Suppressor macrophage treated with lipopolysaccharide for 4 hours (primary cell): ENCODE measurements at places on chromosomes 5 and 9.

GRCh38 chr9:27535701-27536118, 6.1 kb upstream of the MOB3B start:
- no peak for DNase-seq

- peak; percentile 80 for DNase-seq
Observed at GRCh38 chr5:175718401-175719108, 60.7 kb downstream of the HRH2 start.

- peak; percentile 4 for DNase-seq
Observed at GRCh38 chr5:107671742-107672210, 1.0 kb upstream of the EFNA5 start.

DNA sequence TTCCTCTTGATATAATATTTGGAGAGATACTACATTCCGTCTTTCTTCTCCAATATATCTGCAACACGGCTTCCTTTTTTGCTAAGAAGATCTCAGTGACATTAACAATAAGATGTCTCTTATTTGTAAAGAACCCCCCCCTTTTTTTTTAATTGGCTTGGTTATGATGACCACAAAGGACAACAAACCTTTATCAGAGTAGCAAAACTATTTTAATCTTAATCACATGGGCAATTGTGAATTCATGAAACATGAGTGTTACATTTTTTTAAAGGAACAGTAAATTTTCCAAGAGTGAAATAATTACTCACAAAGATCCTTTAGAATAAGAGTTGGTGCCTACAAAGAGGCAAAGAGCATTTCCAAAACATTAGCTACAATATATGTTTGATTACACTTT, 554.1 kb downstream of the MAT2B start:
- DNase-seq = no peak

GRCh38 chr5:77208507-77209163, 1.8 kb upstream of the PDE8B start:
- no peak for DNase-seq

GRCh38 chr9:70921136-70921535, 200.3 kb downstream of the TRPM3 start:
- no peak for DNase-seq

GRCh38 chr5:61319388-61320146, 12.5 kb upstream of the ZSWIM6 start:
- peak; percentile 81 for DNase-seq

DNA sequence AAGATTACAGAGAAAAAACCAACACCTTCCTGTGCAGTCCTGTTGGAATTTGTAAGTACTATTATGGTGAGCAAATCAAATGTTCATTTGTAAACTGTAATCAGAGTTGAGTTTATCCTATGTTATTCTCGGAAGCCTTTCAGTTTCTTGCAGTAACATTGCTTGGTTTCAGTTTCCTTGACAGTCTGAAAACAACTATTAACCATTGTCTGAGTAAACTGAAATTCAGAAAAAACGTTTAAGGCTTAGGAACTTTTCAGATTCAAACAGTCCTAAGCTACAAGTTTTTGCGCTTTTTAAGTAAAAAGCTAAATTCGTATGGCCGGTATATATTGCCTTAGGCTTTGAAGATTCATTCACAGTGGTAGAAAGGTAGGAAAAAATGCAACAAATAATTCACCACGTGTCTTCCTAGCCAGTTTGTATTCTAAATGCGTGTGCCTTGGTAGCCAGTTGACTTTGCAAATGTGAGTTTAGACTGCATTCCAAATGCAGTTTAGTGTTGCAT, 2.5 kb downstream of the GPBP1 start:
- DNase-seq = peak; percentile 74

DNA sequence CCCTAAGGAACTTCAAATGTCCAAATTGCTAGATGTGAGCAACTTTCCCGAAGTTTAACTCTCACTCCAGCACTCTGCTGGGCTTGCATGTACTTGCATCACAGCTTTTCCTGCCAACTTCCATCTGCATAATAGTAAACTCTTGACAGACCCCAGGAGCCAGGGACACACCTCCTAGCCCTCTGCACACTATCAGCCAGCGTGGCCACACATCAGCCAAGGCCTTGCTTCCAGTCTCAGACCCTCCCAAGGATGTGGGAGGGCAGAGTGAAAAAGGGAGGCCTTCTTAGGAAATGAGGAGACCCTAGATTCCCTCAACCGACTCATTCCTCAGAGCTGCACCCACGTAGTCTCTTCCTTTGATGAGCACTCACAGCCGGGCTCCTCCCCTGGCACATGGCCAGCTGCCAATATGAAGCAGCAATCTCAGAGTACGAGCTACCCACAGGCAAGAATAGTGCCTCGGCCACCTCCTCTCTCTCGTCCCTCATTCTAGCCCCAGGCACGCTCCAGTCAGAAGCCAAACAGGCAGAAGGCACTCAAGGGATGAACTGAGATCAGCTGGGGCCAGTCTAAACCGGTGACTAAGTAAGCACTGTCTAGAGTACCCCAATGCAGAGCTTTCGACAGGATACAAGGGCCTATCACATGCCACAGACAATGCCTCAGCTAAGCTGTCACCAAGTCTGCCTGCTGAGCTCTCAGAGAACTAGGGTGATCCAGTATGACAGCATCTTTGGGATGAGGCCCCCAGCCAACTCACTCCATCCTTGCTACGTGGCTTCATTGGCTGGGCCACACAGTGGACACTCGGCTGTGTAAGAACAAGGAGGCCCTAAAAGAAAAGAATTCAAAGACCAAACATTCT, 2.3 kb downstream of the P4HA2 start:
- DNase-seq = peak; percentile 36

GRCh38 chr5:26691486-26691885, 346.9 kb downstream of the CDH9 start:
- no peak for DNase-seq

- no peak for DNase-seq
Observed at GRCh38 chr5:96772542-96772941, 35.2 kb downstream of the ERAP1 start.

DNA sequence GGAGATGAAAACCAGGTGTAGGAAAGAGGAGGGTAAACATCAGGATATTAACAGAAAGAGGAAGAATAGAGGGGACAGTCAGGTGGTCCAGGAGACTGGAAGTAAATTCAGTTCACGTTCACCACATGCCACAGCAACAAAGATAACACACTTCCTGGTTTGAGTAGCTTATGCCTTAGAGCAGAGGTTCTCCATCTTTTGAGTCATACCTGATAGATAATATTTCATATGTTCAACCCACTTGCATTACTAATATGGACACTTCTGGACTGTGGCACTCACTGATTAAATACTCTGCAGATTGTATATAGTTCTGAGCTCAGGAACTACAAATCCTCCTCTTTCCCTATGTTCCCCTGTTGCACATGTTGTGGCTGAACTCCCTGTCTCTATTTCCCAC, 179.9 kb upstream of the NR3C1 start:
- no peak for DNase-seq

DNA sequence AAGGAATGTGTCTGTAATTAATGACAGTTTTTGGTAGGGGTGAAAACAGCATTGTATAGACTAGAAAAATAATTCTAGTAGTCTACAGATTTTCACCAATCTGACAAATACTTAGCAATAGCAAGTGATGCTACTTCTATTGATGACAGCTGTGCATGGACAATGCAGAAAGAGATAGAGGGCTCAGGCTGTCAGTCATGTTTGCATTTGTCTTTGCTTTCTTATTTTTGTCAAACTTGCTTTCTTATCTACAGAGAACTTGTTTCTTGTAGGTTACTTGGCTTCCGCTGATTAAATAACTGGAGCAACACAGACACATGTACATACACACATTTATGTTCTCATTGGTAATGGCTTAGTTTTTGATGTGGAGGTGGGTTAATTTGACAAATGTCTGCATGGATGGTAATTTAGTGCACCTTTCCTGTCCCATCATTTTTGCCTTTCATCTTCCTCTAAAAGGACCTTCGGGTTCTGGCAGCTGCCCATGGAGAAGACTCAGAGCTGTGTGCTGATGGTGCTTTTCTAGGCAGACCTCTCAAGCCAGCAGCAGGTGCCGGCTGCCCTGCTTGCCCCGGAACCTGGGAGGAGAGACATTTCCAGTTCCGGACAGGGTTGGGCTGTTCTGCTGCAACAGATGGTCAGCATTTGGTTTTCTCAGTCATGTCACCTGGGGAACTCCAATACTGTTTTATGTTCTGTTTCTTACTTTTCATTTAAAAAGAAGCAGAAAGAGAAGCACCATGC, 28.8 kb downstream of the CAMK4 start:
- DNase-seq = no peak

DNA sequence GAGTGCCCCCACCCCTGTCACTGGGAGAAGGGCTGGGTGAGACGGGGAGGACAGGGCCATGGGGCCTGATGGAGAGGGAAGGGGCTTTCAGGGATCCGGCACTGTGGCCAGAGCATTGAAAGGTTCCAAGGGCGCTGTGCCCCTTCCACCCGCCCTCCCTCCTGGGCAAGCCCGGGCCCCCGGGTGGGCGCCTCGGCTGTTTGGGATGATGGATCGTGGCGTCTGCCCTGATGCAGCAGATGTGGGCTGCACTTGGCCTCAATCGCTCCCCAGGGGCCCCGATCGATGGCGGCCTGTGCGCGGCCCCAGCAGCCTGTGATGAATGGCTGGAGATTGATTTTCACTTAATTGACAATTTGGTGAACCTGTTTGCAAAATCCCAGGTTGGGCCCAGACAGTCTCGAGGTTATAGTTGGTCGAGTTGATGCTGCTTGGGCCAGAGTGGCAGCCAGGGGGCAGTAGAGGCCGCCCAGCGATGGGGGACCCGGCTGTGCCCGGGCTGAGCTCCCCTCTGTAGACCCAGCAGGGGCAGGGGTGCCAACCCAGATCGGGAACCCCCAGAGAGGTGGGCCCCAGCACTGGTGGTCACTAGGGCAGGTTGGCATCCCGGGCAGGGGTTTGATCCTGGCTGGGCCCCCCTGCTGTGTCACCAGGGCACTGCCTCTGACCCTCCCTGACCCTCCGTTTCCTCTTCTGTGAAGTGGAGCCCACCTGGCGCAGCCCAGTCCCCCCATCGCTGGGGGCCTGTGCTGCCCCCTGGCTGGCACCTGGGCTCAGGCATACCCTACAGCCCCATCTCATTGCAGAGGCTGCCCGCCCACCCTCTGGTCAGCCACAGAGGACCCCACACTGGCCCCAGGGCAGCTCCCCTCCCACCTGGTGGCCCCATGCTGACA, 34.7 kb downstream of the LHX3 start:
- peak; percentile 51 for DNase-seq

- DNase-seq = no peak
Observed at GRCh38 chr5:135868681-135869080, 27.0 kb downstream of the IL9 start.

DNA sequence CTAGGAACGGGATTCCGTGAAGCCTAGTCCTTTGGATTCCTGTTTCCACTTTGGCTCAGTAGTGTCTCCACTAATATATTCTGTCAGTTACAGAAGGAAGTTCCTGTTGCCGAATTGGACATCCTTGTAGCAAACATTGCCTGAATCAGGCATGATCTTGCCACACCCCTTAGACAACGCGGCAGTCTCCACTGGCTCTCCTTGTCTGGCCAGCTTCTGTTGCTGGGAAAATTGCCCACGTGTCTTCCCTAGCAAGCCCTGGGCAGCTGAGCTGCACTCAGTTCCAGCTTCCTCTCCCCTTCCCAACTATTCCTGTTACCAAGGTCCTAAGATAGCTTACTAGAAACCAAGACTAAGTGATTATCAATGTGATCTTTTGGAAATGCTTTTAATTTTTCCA, 316.6 kb upstream of the RIOK2 start:
- no peak for DNase-seq

DNA sequence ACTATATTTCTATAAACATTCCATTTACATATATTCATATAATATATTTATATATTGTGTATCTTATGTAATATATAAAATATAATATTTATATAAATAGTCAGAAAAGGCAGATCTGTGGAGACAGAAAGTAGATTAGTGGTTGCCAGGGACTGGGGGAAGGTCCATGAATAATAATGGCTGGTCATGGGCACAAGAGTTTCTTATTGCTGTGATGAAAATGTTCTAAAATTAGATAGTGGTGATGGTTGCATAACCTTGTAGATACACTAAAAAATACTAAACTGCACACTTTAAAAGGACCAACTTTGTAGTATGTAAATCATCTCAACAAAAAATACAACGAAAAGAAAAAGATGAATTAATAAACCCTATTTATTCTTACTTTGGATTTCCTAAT, 47.3 kb downstream of the NUP155 start:
- DNase-seq = no peak

GRCh38 chr9:89312222-89312571, 1.2 kb downstream of the CKS2 start:
- DNase-seq = no peak

DNA sequence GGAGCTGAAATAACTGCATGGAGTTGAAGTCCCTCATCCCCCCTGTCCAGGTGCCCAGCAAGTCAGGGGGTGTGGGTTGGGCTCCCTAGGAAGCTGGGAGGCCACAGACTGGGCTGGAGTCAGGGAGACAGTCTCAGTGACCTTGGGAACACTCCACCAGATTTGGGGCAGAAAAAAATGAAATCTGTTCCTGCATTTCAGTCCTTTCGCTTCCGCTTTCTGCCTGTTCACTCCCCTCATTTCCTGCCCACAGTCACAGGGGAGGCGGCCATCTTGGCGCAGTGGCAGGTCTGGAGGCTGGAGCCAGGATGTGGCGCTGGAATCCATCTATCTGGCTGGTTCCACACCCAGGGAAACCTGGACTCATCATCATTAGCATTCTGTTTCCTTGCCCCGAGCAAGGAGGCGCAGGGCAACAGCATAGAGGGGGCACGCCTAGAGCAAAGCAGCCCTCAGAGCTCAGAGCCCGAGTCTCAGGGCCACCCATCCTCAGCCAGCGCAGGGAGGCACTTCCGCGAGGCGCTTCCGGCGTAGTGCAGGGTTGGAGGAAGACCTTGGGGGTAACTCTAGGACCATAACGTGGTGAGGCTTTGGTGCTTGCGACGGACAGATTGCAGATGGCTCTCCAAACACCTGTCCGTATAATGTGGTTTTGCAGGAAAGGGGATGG, 86.2 kb upstream of the HSPA9 start:
- peak; percentile 59 for DNase-seq

DNA sequence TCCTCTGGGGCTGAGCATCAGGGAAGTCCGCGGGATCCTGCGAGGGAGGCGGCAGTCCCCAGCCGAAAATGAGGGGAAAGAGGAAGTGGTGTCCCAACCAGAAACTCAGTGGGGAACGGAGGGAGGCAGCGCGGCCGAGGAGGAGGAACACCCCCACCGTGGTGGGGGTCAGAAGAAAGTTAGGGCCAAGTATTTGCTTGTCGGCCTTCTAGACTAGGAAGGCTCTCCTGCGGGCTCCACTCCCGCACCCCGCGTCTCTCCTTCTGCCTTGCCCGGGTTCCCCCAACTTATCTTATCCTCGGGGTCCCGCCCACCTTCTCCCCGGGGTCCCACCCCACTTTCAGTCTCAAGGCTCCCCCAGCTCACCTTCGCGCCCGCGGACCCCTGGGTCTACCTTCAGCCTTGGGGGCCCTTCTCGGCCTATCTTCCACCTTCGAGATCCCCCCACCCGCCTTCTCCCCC, 557 bp upstream of the PHF2 start:
- peak; percentile 88 for DNase-seq

DNA sequence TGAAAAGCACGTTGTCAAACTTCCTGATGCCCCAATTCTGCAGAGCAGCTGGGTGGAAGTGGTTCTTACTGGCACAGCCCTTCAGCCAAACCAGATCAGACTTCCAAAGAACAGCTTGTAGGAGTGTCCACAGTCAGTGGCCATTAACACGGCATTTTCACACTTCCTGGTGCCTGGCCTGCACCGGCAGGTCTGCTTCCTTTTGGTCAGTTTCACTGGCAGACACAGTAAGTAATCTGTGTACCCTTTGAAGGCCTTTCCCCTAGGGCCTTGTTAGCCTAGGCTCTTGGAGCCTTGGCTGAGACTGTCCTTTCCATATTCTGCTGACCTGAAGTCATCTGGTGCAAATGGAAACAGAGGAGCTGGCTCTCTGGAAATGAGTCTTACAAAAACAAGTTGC, 297.5 kb upstream of the TNC start:
- no peak for DNase-seq
